GM12878 (cell line): ENCODE measurements at places on chromosomes 3 and 15. TPM values are rescaled to one million over a fixed set of nuclear protein-coding genes. Genes with fewer than 3 reads are reported as not detected.

Gene TNFAIP8L3
- not detected in 2 replicates for total RNA-seq

Gene GPR176
- 0.19 and 0.21 TPM in 2 replicates for total RNA-seq

Gene CTDSPL
- 0.13 and 0.51 TPM in 2 replicates for total RNA-seq

Gene SCAANT1
- 1.5 and 1.7 TPM in 2 replicates for total RNA-seq

Gene ITIH3
- total RNA-seq, result 0.15 and 0.27 TPM in 2 replicates

Gene RAMAC
- total RNA-seq, result 22.4 and 22.9 TPM in 2 replicates

Gene CADM2
- total RNA-seq, result not detected in 2 replicates

Gene CHST2
- total RNA-seq, result 37.1 and 37.2 TPM in 2 replicates

Gene LRRC31
- not detected in 2 replicates for total RNA-seq

Gene GPR15
- 105 TPM in 2 replicates for total RNA-seq

Gene GOLGA6D
- total RNA-seq, result not detected in 2 replicates

Gene SLC35A5
- total RNA-seq, result 16.3 and 20.0 TPM in 2 replicates

Gene MESP2
- total RNA-seq, result not detected in 2 replicates

Gene PLIN1
- 0.08 TPM in 1 of 2 replicates, not detected in the other for total RNA-seq

Gene GOLGA8J
- total RNA-seq, result not detected in 2 replicates

Gene FSIP1
- 0.36 and 0.43 TPM in 2 replicates for total RNA-seq

Gene RGMA
- 0.13 TPM in 1 of 2 replicates, not detected in the other for total RNA-seq

Gene ARF4
- total RNA-seq, result 65.6 and 66.2 TPM in 2 replicates

Gene DPH3
- total RNA-seq, result 15.4 and 20.6 TPM in 2 replicates

Gene ANKDD1A
- 4.4 and 4.5 TPM in 2 replicates for total RNA-seq

Gene PDCD7
- total RNA-seq, result 20.1 and 22.9 TPM in 2 replicates

Gene ROPN1B
- total RNA-seq, result not detected in 2 replicates

Gene HHLA2
- total RNA-seq, result 0.11 and 0.18 TPM in 2 replicates

Gene KNG1
- total RNA-seq, result 0.21 and 0.24 TPM in 2 replicates

Gene CHRM5
- not detected in 2 replicates for total RNA-seq

Gene MASP1
- 0.05 TPM in 1 of 2 replicates, not detected in the other for total RNA-seq

Gene LSM3
- 16.0 and 18.3 TPM in 2 replicates for total RNA-seq

Gene MYNN
- total RNA-seq, result 9.9 and 11.7 TPM in 2 replicates

Gene EFCAB12
- 0.61 and 0.67 TPM in 2 replicates for total RNA-seq

Gene GABRR3
- not detected in 2 replicates for total RNA-seq

Gene IMPG2
- total RNA-seq, result 0.11 and 0.13 TPM in 2 replicates

Gene ZIC1
- total RNA-seq, result not detected in 2 replicates

Gene SCN11A
- total RNA-seq, result not detected in 2 replicates

Gene LDHAL6B
- total RNA-seq, result not detected in 2 replicates

Gene ITGB5
- total RNA-seq, result 1.4 and 2.1 TPM in 2 replicates

Gene PLA2G4D
- total RNA-seq, result not detected in 2 replicates

Gene CIB2
- total RNA-seq, result 6.9 and 7.2 TPM in 2 replicates

Gene VIPR1
- 0.18 and 0.29 TPM in 2 replicates for total RNA-seq

Gene TICRR
- 18.8 and 21.5 TPM in 2 replicates for total RNA-seq

Gene PRSS50
- total RNA-seq, result not detected in 2 replicates

Gene AMIGO3
- 0.18 TPM in 1 of 2 replicates, not detected in the other for total RNA-seq

Gene TMEM44
- total RNA-seq, result 7.3 and 8.4 TPM in 2 replicates

Gene POU1F1
- total RNA-seq, result not detected in 2 replicates

Gene FBXW12
- 0.15 TPM in 1 of 2 replicates, not detected in the other for total RNA-seq

Gene HCLS1
- total RNA-seq, result 232 and 237 TPM in 2 replicates

Gene ACOX2
- 0.16 TPM in 1 of 2 replicates, not detected in the other for total RNA-seq
